ENCODE measurements at places on chromosomes 3 and 15.

GRCh38 chr3:43796041-43796596 lies 105.4 kb downstream of the ABHD5 start:
- DNase-seq = no peak

GRCh38 chr15:52136442-52136980 lies 23.9 kb upstream of the BCL2L10 start:
- no peak for DNase-seq

DNA sequence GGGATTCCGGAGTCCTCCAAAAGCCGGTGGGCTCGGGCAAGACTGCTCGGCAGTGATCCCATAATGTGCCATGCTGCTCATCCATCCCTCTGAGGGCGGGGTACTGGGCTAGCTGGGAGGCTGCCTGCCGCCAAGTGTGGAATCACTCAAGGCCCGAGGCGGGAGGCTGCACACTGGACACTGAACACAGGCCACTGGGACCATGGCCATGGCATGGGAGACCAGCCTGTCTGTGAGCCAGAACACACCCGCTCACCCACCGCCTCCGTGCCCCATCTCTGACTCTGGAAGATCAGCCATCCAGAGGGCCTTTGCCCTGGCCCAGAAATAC lies 1.4 kb downstream of the C3orf22 start:
- no peak for DNase-seq

GRCh38 chr3:195711813-195712534 lies 8.8 kb upstream of the MUC20 start:
- no peak for DNase-seq

GRCh38 chr15:62792986-62793751 lies 249.4 kb upstream of the TPM1 start:
- no peak for DNase-seq

DNA sequence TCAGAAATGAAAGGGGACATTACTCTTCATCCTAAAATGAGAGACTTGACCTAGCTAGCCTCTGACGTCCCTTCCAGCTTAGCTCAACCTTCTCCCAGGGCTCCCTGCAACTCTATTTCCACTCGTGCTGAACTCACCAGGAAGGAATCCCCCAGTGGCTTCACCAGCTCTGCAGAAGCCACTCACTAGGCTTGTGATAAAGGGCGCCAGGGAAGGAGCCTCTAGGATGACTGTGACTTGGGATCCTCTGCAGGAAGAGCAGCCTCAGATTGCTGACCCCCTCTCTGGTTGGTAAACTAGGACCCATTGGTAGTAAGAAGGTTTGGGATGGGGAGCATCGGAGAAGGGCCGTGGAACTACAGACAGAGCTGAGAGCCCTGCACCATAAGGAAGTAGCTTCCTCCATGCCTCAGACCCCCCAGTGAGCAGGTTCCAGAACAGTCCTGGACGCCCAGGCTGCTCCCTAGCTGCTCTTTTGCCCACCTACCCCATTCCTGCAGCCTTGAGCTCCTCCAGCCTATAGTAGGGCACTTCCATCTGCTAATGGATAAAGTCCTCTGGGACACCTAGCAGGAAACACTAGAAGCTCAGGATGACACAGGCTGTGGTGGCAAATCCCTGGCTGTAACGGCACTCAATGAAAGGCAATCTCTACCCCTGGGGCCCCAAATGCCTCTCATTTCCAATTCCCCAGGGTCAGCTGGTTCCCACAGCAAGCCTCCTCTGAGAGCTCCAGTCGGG lies 26.0 kb downstream of the PLA2G4F start:
- no peak for DNase-seq

All from stimulated activated CD4-positive, alpha-beta T cell treated with anti-CD3 and anti-CD28 coated beads, Interleukin-1b, Interleukin-23, amount 100 ng/mL, for 1 hour (primary cell).